ENCODE measurements at places on chromosomes 3 and 15.

- DNase-seq = no peak
Measured at GRCh38 chr15:65937476-65937875, 68.2 kb downstream of the RAB11A start.

DNA sequence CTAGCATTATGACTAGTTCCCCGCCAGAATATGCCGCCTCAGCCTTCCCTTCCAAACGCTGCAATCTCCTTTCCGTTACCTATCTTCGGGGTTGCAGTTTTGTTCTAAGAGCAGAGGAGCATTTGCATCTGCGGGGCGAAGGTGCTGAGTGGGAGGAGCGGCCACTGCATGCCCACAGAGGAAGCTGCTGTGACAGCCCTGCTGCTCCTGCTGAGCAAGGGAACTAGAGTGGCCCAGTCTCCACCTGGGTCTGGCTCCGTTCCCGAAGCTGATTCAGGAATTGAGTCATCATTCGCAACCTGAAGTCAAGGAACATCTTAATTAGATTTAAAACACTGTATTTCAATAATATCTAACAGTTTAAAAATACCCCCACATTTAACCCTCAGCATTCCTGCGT is 98.2 kb upstream of the TJP1 start:
- DNase-seq = no peak

- DNase-seq = no peak
Measured at GRCh38 chr3:128210711-128211110, 57.4 kb downstream of the EEFSEC start.

- DNase-seq = peak; percentile 17
Measured at GRCh38 chr3:130582457-130583153, 65.6 kb downstream of the COL6A6 start.

GRCh38 chr3:115099986-115100571 is 47.0 kb downstream of the ZBTB20 start:
- peak; percentile 17 for DNase-seq

- peak; percentile 24 for DNase-seq
Measured at GRCh38 chr3:49238274-49239127, 38.5 kb downstream of the C3orf62 start.

DNA sequence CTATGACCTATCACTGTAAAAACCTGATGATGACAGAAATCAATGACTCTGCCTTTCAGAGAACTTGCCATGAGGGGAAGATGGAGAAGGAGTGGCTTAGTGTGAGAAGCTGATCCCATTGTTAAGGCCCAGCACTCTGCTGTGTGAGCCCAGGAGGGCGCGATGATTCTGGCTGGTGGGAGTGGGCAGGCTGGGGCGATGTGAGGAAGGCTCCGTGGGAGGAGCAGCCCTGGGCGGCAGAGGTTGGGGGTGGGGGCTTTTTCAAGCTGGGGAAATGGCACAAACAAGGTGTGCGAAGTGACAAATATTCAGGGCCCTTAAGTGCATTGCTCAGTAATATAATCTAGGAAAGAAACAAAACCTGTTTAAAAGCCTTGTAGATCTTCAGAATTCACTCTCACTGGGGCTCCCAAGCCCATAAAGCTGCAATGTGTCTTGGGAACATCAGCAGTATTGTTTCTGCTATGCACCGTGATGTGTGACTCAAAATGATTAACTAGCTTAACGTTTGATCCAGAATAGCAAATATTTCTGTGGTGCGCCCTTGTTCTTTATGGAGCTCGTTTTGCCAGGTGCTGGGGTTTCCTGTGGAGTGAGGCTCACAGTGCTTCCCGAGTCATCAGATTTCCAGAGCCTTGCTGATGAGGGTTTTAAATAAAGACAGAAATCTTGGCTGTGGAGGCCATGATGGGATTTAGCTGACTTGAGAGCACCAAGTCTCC is 141.0 kb downstream of the CHDH start:
- no peak for DNase-seq

GRCh38 chr3:114411811-114412803 is 118.3 kb downstream of the TIGIT start:
- peak; percentile 42 for DNase-seq

DNA sequence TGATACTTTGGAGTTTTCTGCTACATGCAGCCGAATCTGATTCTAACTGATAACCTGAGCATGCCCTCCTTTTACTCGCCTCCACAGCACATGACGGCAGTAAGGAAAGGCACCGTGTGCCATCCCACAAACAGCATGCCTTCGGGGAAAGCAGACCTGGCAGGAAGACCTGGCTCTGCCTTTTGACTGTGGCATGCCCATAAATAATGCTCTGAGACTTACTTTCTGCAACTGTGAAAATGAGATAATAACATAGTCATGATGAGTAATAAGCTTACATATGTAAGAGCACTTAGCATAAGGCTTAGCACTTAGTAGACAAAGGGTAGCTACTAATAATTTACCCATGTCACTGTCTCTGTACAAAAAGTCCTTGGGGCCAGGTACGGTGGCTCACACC is 32.9 kb downstream of the MTHFS start:
- no peak for DNase-seq

DNA sequence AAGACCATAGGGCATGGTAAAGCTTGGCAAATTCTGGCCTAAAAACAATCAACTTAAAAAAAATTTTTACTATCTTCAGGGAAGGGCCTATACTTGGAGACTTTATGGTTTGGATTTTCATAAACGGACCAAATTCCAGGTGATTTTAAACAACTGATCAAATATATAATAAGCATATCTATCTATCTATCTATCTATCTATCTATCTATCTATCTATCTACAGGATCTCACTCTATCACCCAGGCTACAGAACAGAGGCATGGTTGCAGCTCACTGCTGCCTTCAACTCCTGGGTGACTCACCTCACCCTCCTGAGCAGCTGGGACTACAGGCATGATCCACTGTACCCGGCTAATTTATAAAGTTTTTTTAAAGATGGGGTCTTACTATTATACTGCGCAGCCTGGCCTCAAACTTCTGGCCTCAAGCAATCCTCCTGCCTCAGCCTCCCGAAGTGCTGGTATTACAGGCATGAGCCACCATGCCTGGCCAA is 6.7 kb downstream of the SPPL2A start:
- no peak for DNase-seq

- DNase-seq = no peak
Measured at GRCh38 chr3:124346487-124346886, 354.6 kb upstream of the ROPN1 start.

DNA sequence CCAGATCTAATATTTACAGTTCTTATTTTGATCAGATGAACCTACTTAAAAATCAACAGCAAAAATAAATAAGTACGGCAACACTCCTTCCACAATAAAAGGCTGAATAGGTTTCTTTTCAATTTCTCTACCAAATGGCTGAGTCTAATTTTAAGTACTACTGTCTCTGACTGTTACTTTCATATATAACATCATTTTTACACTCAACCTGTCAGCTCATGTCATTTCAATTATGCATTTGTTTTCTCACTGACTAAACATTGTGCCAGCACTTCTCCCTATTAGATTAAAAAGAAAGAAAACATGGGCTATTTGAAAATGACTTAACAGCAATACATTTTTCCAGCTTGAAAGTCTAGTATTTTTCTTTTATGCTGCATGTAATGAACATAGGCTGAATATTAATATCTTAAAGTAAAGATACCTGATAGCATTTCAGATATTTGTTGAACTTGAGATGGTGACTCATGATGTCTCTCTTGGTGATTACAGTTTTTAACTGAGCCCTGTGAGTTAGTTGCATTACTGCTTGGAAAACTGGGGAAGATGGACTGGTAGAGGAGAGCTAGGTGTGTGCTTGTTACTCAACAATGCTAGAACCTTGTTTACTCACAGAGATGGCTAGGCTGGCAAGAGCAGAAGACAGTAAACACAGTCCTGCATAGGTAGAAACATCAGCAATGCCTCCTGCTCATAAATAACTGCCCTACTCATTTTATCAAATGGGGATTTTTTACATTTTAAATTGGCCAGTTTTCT is 73.9 kb downstream of the PEX5L start:
- DNase-seq = no peak

DNA sequence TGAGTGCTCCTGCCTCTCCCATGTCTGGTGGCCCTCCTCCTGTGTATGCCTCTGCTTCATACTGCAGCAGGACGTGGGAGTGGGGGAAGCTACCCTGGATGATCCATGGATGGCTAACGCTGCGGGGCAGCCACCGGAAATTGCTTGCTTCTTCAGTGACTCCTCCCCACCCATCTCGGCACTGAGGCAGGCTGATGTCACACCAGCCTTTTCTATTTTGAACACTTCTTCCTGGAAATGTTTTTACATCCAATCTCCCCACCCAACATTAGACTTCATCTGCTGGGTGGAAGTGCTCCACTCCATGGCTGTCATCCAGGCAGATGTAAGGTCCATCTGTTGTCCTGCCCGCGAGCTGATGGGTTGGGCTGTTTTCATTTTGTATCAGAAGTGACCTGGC is 58.9 kb upstream of the MUC13 start:
- DNase-seq = peak; percentile 70

GRCh38 chr3:101870138-101870537 is 20.8 kb downstream of the NFKBIZ start:
- DNase-seq = no peak

- DNase-seq = peak; percentile 75
Measured at GRCh38 chr15:84633311-84634227, 20.5 kb downstream of the WDR73 start.

DNA sequence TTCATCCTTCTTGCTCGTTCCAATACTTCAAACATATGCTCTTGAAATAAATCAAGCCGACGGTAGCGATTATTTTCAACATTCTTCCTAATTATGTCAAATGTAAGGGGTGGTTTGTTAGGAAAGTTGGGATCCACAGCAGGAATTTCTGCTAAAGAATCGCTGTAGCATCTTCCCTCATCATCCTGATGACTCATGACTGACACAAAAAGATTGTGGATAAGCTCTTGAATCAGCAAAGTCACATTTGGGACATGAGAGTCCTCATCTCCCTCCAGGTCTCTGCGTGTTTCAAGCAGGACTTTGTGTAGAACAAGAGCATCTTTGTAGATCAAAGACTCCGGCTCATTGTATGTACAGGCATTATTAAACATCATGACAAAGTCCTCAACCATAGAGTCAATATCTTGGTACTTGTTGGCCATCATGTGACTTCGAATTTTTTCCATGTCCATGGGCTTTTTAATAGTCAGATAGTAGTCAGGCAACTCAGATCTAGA is 73.0 kb downstream of the UQCC5 start:
- DNase-seq = no peak

- peak; percentile 61 for DNase-seq
Measured at GRCh38 chr15:69253156-69253555, 45.6 kb upstream of the PAQR5 start.

- DNase-seq = no peak
Measured at GRCh38 chr3:112634786-112635541, 6.0 kb downstream of the CCDC80 start.

- no peak for DNase-seq
Measured at GRCh38 chr3:195005251-195005620, 265.7 kb downstream of the XXYLT1 start.

DNA sequence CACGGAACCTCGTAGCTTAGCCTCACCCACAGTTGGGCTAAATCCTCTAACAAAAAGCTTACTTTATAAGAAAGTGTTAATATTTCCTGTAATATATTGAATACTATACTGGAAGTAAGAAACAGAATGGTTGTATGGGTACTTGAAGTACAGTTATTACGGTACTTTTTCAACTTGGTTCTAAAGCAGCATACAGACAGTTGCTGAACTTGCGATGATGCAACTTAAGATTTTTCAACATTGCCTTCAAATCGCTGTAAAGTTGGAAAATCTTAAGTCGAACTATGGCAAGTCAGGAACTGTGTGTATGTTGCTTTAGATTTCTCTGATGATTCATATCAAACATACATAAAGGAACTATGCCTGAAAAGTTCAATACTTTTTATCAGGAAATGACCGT is 204.4 kb upstream of the C2CD4B start:
- DNase-seq = no peak

GRCh38 chr3:65153850-65154512 is 466.2 kb upstream of the ADAMTS9 start:
- no peak for DNase-seq

- no peak for DNase-seq
Measured at GRCh38 chr3:111617406-111617805, 22.3 kb upstream of the ZBED2 start.

- DNase-seq = no peak
Measured at GRCh38 chr3:197204736-197205135, 93.7 kb downstream of the DLG1 start.

DNA sequence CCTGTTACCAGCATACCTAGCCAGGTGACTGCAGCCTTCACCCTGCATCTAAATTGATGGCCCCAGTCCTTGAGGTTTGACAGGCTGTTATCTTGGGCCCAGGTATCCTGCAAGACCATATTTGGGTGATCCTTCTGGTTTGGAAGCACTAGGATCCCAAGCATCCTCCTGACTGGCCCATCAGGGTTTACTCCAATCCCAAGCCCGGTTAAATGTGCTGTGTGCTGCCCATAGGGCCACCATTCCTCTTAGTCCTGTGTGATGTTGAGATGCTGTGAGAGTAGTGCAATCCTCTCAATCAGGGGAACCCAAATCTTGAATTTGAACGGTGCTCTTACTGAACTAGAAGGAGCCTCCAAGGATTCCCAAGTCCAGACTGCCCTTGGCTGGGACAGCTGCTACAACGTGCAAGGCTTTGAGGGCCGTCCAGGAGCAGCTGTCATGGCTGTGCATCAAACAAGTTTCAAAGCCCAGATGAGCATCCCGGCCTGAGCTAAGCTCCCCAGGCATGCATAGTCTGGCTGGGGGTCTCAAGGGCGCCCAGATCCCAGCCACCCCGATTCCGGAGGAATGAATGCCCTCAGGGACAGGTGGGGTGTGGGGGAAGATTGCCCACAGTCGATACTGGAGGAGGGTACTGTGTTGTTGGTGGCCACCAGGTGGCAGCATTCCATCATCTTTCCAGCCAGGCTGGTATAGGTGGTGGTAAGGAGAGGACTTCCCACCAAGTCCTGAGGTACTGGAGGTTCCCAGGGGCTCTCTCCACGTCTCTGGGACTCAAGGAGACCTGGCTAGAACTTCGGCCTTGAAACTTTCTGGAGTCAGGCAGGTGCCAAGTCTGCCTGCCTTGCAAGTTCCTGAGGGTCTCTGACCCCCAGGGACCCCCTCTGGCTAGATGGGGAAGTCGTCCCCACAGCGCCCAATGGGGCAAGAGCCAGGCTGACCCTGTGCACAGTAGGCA is 32.6 kb downstream of the RBM5 start:
- DNase-seq = peak; percentile 91

- DNase-seq = peak; percentile 87
Measured at GRCh38 chr15:42056934-42057798, 36.3 kb upstream of the PLA2G4E start.

- DNase-seq = no peak
Measured at GRCh38 chr15:62593681-62594399, 428.8 kb upstream of the C2CD4B start.

DNA sequence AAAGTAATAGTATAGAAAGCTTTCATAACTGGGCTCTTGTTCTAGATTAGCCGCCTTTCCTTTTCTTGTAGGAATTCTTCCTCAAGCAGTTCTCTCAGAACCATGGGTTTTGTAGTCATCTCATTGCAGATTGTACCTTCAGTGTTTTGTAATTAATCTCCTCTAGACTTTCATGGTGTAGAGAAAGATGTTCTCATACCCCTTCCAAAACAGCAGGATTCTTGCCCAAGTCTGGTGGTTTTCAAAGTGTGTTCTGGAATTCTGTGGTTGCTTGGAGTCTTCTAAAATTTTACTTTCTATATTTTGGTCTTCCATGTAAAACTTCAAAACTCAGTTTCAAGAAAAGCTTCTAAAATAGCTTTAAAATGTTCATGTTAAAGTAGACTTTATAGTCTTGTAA is 293.8 kb downstream of the PTPRG start:
- DNase-seq = peak; percentile 38

- peak; percentile 18 for DNase-seq
Measured at GRCh38 chr3:99114565-99115291, 213.2 kb upstream of the DCBLD2 start.

GRCh38 chr3:10775828-10776227 is 40.2 kb upstream of the SLC6A11 start:
- DNase-seq = no peak
